ENCODE measurements at places on chromosomes 12 and 14. TPM values are rescaled to one million over a fixed set of nuclear protein-coding genes. Genes with fewer than 3 reads are reported as not detected.

DNA sequence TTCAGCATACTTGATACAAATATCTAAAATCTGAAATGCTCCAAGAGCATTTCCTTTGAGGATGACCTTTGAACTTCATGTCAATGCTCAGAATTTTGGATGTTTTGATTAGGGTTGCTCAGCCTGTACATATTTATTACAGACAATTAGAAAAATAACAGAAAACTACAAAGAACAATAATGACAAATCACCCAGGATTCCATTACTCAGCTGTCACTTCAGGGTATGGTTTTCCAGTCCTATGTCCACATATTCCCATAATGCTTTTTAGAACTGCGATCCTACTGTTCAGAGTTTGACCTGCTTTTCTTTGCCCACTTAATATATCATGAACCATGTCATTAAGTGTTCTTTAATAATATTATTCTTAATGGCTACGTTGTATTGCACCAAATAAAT lies 11.4 kb downstream of the DLGAP5 start:
- DNase-seq: no peak

- DNase-seq: no peak
These were observed 33.6 kb downstream of the SSH1 start for GRCh38 chr12:108823804-108824203.

- DNase-seq: no peak
These were observed 103.3 kb upstream of the FKBP4 start for GRCh38 chr12:2691345-2692071.

The CLEC6A gene
- not detected for total RNA-seq

DNA sequence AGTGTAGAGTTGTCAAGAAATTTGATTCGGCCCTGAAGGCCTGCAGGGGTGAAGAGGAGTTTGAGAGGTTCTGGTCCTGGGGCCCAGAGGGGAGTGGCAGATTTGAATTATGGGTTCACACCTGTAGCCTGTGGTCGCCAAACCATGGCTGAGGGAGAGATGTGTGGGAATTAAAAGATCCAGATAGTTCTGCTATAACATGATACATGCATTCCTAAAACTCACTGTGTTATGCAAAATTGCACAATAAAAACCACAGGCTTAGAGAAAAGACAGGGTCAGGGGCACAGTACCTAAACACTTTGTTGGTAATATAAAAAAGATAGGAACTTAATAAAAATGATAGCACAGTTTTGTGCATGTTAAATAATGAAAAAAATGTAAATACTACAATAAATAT lies 106.2 kb downstream of the TMEM30B start:
- DNase-seq: no peak

DNA sequence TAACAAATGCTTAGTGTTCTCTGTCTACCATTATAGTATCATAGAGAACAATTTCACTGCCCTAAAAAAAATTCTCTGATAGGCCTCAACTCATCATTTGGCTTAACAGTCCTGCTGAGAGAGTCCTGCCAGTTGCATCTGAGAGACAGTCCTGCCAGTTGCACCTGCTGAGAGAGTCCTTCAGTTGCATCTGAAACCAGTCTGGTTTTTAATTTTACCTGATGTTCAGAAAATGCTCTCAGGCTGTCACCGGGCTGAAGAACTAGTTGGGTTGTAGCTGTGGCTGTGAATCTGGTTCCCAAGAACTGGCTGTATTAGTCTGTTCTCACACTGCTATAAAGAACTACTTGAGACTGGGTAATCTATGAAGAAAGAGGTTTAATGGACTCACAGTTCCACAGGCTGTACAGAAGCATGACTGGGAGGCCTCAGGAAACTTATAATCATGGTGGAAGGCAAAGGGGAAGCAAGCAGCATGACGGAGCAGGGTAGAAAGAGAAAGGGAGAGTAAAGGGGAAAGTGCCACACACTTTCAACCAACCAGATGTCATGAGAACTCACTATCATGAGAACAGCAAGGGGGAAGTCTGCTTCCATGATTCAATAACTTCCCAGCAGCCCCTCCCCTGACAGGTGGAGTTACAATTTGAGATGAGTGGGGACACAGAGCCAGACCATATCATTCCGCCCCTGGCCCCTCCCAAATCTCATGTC lies 51.6 kb downstream of the PRKCH start:
- no peak for DNase-seq

DNA sequence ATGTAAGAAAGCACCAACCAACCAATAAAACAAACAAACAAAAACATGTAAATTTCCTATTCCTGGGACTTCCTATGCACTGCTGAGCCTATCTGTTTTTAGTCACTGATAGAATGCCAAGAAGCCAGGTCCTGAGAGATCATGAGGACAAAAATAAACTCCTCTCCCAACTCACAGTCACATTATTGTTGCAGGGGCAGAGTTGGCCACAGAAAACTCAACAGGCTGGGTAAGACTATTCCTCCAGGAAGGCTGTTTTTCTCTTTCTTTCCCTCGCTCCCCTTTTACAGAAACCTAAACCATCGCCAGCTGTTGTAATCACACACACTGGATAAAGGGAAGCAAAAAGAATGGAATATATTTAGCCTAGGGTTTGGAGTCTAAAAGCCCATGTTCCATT lies 55.8 kb upstream of the METAP2 start:
- DNase-seq: no peak

GRCh38 chr14:93744176-93744575 lies 44.1 kb downstream of the PRIMA1 start:
- DNase-seq: no peak

The TECPR2 gene
- total RNA-seq: 14.3 TPM

DNA sequence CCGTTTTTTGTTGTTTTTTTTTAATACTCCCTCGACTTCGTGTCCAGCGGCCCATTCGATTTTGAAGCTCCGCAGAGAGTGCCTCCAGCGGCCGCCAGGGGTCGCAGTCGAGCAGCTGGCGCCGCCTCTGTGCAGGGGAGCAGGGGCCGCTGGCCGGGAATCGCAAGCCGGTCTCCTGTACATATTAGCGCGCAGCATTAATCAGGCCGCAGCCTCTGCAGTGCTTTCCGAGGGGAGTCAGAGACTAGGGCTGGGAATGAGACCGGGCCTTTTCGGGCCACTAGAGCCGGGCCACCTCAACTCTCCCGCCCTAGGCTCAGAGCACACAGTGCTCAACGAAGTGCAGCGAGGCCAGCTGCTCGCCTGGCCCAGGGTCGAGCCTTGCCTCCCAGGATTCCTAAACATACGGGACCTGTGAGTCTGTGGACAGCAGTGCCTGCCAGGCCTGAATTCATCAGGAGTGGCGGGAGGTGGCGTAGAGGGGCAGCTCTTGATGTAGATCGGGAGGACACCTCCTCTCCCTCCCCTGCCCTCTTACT lies 81.8 kb downstream of the EMP1 start:
- peak; percentile 75 for DNase-seq

The ADAMTS20 gene
- not detected for total RNA-seq

DNA sequence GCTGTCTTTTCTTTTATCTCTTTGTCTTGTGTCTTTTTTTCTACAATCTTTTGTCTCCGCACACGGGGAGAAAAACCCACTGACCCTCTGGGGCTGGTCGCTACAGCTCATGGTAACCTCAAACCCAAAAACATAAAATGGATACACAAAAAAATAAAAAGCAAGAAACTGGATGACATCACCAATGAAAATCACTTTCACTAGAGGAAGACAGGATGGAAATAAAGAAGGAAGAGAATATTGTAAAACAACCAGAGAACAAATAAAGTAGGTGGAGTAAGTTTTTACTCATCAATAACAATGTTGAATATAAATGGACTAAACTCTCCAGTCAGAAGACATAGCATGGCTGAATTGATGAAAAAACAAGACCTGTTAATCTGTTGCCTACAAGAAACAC lies 17.6 kb downstream of the MIPOL1 start:
- no peak for DNase-seq

GRCh38 chr14:35534873-35535482 lies 1.0 kb downstream of the INSM2 start:
- DNase-seq: no peak

The E2F7 gene
- total RNA-seq: 0.83 TPM

The TAMALIN gene
- total RNA-seq: 14.5 TPM

GRCh38 chr12:120075034-120075616 lies 41.4 kb downstream of the RAB35 start:
- DNase-seq: no peak

- DNase-seq: no peak
These were observed 13.2 kb downstream of the TAOK3 start for GRCh38 chr12:118359541-118359915.

The RHEBL1 gene
- total RNA-seq: 3.6 TPM

DNA sequence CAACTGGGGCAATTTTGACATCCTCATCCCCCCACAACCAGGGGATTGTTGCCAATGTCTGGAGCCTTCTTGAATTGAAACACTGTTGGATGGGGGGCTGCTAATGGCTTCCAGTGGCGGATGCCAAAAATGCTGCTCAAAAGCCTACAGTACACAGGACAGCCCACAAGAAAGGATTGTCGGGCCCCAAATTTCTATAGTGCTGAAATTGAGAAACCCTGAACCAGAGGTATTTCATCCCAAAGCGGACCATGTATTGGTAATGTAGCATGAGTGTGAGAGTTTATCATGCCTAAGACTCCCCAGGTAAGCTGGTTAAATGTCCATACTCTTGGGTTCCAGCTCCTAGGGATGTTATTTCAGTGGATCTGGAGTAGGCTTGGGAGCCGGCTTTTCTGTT lies 544.0 kb downstream of the BCL11B start:
- DNase-seq: no peak

- DNase-seq: no peak
These were observed 60.4 kb upstream of the FOXN3 start for GRCh38 chr14:89477391-89477790.

GRCh38 chr12:101823891-101824290 lies 6.9 kb downstream of the GNPTAB start:
- no peak for DNase-seq

- DNase-seq: no peak
These were observed 125.0 kb downstream of the AKAP6 start for GRCh38 chr14:32453857-32454810.

DNA sequence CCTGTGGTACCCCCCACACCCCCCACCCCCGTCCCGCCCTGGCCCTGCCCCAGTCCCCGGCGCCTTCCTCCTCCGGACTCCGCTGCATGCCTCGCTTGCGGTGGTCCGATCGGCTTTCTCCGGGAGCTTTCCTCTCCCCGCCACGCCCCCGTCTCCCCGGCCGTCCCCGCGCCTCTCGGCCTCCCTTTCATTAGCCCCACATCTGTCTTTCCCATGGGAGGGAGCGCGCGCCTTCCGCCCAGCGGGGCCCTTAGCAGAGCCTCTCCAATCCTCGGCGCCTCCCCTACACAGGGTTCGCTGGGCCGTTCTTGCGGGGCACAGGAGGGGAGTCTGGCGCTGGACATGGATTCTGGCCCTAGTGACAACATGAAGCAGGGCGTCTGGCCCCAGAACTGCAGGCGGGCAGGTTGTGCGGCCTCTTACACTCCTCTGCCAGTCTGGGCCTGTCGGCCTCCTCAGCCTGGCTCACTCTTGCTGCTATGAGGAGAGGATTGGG lies 1.5 kb upstream of the EFS start:
- DNase-seq: peak; percentile 85

DNA sequence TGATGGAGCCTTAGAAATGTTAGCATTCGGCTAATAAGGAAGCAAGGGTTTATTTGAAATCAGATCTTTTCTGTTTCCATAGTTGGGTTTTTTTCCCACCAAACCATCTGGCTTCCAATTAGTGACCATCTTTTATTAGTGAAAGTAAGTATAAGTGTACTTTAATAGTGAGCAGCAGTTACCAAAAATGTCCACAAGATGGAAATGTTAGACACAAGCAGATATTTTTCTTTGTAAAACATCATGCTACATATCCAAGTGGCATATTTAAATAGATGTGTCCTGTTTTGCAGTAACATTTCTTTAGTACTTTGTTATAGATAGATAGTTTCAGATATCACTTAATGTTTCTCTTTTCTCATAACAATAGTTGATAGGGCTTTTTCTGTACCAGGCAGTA lies 28.8 kb downstream of the YEATS4 start:
- DNase-seq: no peak

- no peak for DNase-seq
These were observed 24.3 kb downstream of the CEP170B start for GRCh38 chr14:104889375-104889757.

GRCh38 chr12:559906-560455 lies 100.2 kb downstream of the B4GALNT3 start:
- DNase-seq: no peak

The GUCY2C gene
- 0.47 TPM for total RNA-seq

The DDN gene
- total RNA-seq: 0.45 TPM

The COX8C gene
- not detected for total RNA-seq

The MGAT4C gene
- total RNA-seq: 0.26 TPM

- DNase-seq: no peak
These were observed 24.7 kb downstream of the HNRNPC start for GRCh38 chr14:21244544-21244943.

- no peak for DNase-seq
These were observed 28.3 kb upstream of the COL2A1 start for GRCh38 chr12:48032597-48032996.

The RAD9B gene
- total RNA-seq: 0.19 TPM

The AQP6 gene
- total RNA-seq: not detected

DNA sequence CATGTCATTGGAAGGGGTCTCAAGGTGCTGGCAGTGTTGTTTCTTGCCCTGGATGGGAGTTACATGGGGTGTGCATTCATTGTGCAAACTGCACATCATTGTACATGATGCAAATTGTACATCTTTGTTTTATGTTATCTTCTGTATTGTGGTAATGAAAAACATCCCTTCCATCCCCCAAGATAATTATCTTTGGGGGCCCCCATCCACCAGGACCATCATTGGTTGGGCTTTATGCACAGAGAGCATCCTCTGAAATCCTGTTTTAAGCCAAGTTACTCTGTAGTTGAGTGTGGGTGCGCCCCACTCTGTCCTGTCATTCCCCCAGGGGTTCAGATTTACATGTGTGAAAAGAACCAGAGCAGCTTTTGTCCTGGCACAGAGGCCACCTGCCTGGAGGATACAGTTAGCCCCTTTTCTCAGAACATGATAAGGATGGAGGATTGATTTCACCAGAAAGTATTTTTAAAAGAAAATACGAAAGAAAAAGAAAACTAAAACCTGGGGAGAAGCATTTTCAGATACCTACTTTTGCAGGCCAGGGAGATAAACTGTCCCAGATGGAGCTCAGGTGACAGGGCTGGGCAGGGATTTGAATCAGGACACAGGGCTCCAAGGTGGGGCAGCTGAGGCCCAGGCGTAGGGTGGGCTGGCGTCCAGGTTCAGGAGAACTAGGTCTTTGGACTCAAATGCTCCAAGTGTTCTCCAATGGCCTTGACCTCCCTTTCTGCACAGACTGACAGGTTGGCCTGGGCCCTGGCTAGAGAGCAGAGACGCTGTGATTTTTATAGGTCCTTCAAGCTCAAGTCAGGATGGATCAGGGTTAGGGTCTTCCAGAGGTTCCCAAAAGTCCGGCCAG lies 17.2 kb downstream of the WSCD2 start:
- DNase-seq: no peak

DNA sequence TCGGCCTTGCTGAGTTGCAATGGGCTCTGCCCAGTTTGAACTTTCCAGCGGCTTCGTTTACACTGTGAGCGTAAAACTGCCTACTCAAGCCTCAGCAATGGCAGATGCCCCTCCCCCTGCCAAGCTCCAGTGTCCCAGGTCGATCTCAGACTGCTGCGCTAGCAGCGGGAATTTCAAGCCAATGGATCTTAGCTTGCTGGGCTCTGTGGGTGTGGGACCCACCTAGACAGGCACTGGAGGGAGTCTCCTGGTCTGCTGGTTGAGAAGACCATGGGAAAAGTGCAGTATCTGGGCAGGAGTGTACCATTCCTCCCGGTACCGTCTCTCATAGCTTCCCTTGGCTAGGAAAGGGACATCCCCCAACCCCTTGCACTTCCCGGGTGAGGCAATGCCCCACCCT lies 88.2 kb downstream of the KLHL28 start:
- no peak for DNase-seq
